ENCODE measurements at places on chromosomes 7 and 10. TPM values are rescaled to one million over a fixed set of nuclear protein-coding genes. Genes with fewer than 3 reads are reported as not detected.

MGMT gene
- total RNA-seq: 25.8 TPM

PRPS1L1 gene
- not detected for total RNA-seq

COL26A1 gene
- 11.8 TPM for total RNA-seq

TPST1 gene
- 26.8 TPM for total RNA-seq

GRCh38 chr10:51920672-51921071 is 221.3 kb upstream of the CSTF2T start:
- ATAC-seq: no peak

- no peak for ATAC-seq
These were observed 230.5 kb upstream of the AUTS2 start for GRCh38 chr7:69367780-69368179.

GRCh38 chr10:47018026-47018735 is 107.0 kb downstream of the PTPN20 start:
- ATAC-seq: no peak

DNA sequence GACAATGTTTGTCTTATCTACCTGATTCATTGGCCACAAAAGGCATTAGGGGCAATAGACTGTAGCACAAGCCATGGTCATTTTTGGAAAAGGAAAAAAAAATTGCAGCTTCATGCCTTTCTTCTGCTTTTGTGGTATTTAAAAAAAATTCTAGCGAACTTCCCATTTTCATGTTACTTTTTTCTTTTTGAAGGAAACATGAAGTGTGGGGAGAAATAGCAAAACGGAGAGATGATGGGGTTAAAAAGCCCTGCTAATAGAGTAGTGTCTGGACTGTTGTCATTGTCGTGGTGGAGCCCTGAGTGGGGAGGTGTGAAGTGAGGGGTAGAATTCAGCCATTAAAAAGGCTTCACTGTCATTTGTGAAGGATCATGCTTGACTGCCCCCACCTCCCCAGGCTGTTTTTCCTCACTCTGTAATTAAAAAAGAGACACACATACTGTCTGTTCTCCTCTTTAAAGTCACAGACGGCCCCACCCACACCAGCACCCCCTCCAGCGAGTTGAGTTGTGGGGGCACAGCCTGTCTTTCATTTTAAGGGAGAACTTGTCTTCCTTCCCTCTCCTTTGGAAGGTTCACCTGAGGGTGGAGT is 272.4 kb downstream of the CREB5 start:
- no peak for ATAC-seq
